ENCODE measurements at places on chromosomes 1 and 21.

GRCh38 chr1:54819195-54819536 is 18.0 kb upstream of the TTC22 start:
- no peak for DNase-seq

DNA sequence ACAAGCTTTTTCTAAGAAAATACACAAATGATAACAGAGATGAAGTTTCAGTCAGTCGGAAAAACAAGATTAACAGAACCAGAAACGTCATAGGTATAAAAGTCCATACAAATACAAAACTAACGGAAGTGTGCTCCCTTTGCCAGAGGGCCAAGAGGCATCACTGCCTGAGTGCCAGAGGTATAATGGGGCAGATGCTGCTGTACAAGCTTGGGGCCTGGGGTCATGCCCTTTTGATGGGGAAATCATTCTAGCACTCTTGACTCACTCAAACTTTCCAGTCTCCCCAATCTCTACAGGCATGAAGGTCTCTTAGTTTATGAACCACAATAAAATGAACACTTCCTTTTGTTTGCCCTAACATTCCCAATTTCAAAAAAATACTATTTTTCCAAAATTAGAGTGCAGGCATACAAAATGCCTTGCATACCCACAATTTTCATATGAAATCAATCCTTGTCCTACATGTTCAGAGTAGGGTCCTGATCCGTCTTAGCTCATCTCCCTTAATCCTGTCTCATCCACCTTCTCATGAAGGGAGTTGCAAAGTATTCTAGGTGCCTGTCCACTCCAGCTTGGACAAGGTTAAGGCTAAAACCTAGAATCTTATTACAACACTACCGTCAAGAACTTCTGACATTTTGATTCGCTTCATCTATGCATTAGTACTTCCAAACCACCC is 1.5 kb downstream of the RPL22 start:
- no peak for DNase-seq

GRCh38 chr1:100516857-100517256 is 21.1 kb upstream of the GPR88 start:
- no peak for DNase-seq

DNA sequence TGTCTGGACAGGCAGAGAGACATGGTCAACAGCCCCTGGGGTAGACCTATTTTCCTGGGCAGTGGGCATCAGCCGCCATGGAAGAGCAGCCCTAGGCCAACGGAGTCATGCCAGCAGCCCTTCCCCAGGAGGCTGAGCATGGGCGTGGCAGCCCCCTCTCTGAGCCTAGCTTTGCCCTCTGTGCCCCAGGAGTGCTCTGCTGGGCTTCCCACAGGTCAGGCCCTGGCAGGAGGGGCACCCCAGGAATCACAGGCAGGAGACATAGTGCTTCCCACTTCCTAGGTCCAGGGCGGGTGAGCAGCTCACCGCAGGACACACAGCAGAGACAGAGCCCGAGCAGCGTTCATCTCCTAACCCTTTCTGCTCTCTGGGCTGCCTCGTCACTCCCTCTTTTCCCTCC is 132.8 kb downstream of the GLIS1 start:
- no peak for DNase-seq

GRCh38 chr1:220894025-220894923 is 15.0 kb downstream of the HLX start:
- DNase-seq = no peak

DNA sequence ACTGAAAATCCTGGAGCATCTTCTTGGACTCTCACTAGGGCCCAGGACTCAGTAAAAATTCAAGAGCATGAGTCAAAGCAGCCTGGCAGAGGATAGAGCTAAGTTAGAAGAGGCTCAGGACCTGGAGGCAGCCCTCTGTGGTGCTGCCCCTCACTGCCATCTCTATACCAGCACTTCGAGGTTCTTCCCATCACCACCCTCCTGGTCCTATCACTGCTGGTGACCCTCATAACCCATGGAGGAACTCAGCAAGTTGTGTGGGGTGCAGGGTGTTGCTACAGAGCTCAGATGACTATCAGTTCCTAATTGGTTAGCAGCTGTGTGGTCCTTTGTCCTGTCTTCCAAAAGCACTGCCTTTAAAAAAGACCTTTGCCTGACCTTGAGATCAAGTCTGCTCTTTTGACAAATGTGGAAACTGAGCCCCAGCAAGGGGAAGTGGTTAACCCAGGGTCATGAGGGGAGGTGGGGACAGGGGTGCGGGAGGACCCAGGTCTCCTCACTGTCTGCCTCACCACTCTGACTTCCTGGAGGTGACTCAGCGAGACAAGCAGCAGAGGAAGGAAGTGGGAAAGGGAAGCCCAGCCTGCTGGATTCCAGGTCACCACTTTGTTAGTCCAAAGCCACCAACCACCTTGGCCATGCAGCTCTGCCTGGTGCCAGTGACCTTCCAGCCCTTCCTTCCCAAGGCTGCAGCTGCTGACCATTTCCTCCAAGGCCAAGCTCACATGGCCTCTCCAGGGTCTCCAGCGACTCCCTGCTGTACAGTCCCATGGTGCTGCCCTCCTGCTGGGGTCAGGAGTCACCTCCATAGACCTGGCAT is 199.4 kb upstream of the EDN2 start:
- no peak for DNase-seq

DNA sequence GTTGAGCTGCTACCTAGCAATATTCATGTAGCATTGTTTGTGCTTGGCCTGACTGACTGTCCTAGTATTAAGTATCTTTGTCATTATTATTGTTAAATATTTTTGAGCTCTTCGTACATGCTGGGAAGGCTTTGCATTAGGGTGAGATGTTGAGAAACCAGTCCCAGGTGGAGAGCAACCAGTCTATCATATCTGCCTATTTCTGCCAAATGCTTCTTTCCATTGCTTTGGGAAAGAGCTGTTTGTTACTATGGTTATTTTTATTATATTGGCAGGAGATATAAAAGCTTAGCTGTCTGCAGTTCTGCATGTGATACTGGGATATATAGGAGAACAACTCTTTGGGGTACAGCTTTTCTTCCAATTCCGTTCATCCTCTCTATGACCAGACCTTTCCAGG is 85.1 kb downstream of the CLDN17 start:
- DNase-seq = no peak

GRCh38 chr1:72481420-72481970 is 199.2 kb upstream of the NEGR1 start:
- DNase-seq = no peak

- DNase-seq = no peak
These were observed 18.2 kb downstream of the KIF17 start for GRCh38 chr1:20699558-20699957.

DNA sequence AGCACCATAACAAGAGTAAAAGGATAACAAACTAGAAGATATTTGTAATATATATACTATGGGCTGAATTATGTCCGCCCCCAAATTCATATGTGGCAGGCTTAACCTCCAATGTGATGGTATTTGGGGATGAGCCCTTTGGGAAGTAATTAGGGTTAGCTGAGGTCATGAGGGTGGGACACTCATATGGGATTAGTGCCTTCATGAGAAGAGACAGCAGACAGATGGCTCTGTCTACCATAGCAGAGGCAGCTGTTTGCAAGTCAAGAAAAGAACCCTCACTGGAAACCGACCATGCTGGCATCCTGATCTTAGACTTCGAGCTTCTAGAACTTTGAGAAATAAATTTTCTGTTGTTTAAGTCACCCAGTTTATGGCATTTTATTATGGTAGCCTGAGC is 303.6 kb downstream of the LMO4 start:
- DNase-seq = no peak

DNA sequence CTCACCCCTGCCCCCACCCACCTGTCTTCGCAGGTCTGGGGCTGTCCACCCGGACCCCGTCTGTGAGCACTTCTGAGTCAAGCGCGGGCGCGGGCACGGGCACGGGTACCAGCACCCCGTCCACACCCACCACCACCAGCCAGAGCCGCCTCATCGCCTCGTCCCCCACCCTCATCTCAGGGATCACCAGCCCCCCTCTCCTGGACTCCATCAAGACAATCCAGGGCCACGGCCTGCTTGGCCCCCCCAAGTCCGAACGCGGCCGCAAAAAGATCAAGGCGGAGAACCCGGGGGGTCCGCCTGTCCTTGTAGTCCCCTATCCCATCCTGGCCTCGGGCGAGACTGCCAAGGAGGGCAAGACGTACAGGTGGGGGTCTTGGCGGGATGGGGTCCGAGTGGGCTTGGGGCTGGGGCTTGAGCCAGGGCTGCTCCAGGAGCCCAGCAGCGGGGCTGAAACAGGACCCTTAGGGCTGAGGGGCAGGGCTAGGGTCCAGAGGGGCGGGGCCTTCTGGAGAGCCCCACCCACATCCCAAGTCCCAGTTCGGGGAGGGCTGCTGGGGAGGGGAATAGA is 23.9 kb downstream of the ZNF362 start:
- DNase-seq = no peak

DNA sequence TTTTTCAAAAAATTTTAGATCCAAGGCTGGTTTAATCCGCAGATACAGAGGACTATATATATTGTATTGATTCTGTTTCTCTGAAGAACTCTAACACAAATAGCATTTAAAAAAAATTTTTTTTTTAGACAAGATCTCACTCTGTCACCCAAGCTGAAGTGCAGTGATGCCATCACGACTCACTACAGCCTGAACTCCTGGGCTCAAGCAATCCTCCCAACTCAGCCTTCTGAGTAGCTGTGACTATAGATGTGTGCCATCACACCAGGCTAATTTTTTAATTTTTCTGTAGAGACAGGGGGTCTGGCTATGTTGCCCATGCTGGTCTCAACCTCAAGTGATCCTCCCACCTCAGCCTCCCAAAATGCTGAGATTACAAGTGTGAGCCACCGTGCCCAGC is 3.0 kb downstream of the ANKRD45 start:
- no peak for DNase-seq

GRCh38 chr1:10679496-10680220 is 116.8 kb downstream of the CASZ1 start:
- no peak for DNase-seq

DNA sequence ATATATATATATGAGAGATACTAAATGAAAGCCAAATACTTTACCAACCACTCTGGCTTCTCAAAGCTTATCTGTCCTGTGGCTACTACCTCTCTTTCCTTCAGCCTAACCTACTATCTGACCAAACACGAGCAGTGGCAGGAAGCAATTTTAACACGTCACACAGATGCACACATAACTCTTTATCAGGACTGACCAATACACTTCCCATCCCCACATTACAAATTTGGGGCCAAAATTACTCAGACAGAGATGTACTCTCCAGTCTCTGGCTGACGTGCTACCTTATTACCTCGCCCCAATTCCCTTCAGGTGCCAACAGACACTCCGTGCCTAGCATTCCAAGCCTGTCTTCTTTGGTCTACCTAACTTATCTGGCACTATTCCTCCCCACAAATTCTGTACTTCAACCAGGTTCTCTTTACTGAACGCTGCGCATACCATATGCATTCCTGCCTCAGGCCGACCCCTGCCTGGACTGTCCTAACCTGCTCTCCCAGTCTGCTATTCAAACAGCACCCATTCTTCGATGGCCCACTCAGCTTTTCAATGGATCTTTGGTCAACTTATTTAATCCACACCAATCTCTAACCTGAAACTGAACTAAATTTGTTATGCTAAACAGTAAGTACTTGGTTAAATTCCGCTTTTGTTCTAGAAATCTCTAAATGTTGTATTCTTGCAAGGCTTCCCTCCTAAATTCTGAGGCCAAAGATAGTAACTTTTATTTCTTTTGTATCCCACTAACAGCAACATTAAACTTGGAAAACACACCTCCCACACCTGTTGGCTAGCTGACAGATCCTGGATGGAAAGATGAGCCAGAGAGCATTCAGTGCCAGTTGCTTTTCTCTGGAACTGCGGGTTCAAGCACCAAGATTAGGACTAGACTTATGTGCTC is 27.9 kb downstream of the RERE start:
- no peak for DNase-seq

DNA sequence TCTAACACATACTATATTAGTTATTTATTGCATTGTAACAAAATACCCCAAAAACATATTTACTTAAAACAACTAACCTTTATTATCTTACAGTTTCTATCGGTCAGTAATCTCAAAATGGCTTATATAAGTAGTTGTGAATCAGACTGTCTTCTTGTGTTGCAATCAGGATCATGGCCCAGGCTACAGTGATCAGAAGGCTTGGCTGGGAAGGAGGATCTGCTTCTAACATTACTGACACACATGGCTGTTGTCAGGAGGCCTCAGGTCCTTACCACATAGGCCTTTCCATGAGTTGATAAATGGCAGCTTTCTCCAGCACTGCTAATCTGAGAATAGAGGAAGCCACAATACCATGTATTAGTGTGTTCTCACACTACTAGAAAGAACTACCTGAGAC is 33.7 kb downstream of the CFH start:
- no peak for DNase-seq

All from T1000 (cell line).